ENCODE measurements at places on chromosomes 6 and 20. TPM values are rescaled to one million over a fixed set of nuclear protein-coding genes. Genes with fewer than 3 reads are reported as not detected.

Gene FLRT3
- total RNA-seq, result 35.2 TPM

Gene LAMA4
- 14.7 TPM for total RNA-seq

Gene CAP2
- 24.3 TPM for total RNA-seq

Gene BPIFB4
- total RNA-seq, result not detected

- no peak for DNase-seq
These were observed at the start of gene NHSL1 for GRCh38 chr6:138499303-138500018. NHSL1 (minus strand) TSS chr6:138499494; CDS start chr6:138499290, 204 bp downstream.

DNA sequence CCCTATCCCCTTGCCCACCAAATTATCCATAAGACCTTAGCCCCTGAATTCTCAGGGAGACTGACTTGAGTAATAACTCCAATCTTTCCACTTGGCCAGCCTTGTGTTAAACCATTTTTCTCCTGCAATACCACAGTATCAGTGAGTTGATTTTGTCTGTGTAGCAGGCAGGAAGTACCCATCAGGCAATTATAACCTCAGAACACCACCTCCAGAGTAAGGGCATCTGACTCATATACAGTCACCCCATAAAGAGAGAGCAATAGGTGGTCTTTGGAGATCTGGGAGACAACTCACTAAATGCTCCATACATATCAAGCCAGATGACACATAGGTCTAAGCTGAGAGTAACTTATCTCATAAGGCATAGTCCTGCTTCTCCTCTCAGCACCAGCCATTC is 83.7 kb downstream of the FILIP1 start:
- DNase-seq, result no peak

DNA sequence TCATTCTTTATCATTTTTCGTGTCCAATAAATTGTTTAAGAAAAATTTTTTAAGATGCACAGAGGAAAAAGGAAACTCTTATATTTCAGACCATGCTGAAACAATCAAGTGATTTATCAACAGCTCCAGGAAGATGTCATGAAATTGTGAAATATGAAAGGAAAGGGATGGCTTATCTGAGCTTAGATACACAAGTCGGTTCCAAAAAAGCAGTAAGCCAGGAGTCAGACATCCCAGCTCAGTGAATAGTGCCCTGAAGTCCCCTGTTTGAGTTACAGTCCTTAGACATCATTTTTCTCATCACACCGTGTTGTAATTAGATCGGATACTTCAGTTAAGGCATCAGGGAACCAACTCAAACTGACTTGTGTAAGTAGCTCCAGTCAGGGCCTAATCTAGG is 91.0 kb upstream of the SSTR4 start:
- no peak for DNase-seq

DNA sequence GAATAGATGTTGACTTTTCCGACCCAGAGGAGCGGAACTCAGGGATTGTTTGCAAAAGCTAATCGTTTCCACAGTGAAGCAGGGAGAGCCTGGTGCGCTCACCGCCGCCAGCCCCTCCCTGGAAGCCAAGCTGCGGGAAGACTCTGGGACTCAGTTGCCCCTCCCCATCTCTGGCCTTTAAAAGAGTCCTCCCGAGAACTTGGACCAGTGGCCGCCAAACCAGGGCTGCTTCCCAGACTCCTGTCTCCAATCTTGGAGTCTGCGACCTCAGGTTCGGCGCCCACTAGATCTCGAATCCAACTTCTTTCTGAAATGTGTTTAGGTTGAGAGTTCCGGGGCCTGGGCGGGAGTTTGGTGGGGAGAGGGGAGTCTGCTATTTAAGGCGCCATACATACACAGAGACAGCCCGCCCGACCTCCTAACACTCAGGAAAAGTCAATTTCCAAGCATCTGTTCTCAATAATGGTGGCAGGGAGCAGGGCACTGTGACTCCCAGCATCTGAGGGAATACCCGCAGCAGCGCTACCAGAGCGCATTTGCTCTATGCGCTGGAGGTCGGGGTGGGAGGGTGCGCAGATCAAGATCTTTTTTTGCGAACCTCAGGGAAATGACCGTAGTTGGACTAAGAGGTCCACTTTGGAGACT is 800 bp upstream of the GRIK2 start:
- DNase-seq, result no peak

- DNase-seq, result no peak
These were observed 299.4 kb upstream of the NRSN1 start for GRCh38 chr6:23826572-23826971.

Gene RIPPLY2
- 0.66 TPM for total RNA-seq

- no peak for DNase-seq
These were observed 23.8 kb downstream of the GABRR2 start for GRCh38 chr6:89291256-89291819.

Gene TFEB
- 1.3 TPM for total RNA-seq

Data from neural crest cell (in vitro differentiated cells).